Naive thymus-derived CD8-positive, alpha-beta T cell (primary cell): ENCODE measurements at places on chromosomes 3 and 15.

DNA sequence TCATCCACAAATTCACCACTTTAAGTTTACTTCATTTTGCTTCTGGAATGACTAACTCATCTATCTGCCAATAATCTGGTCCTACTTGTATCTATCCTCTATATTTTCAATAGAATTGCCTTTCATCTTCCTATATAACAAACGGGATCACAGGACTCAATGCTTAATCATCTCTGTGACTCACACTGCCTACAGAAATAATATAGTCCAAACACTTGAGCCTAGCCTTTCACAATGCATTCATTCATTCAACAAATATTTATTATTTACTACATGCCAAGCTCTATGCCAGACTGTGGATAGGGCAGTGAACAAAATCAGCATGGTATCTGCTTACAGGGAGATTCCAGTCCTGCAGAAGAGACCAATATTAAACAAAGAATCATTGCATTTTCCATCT is 16.6 kb upstream of the AGTR1 start:
- no peak for DNase-seq

GRCh38 chr3:129018751-129019150 is 17.6 kb downstream of the EFCC1 start:
- DNase-seq = no peak

DNA sequence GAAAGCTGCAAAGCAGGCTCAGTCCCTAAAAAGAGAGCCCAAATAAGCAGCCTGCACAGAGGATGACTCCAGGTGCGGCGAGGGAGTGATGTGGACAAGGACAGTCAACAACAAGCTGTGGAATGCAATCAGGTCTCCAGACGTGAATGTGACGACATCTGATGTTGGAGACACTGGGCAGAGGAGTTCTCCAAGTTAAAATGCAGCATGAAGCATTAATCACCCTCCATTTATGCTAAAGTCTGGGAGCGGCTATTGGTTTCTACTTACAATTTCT is 316.7 kb downstream of the FGF12 start:
- DNase-seq = no peak

- no peak for DNase-seq
Measured at GRCh38 chr15:31605467-31605931, 278.9 kb downstream of the KLF13 start.

GRCh38 chr3:184366619-184367289 is 5.2 kb downstream of the POLR2H start:
- DNase-seq = no peak

- DNase-seq = no peak
Measured at GRCh38 chr3:136939489-136939888, 18.3 kb upstream of the IL20RB start.

GRCh38 chr3:43770426-43771103 is 79.8 kb downstream of the ABHD5 start:
- no peak for DNase-seq

- DNase-seq = no peak
Measured at GRCh38 chr15:80904998-80905397, 84.6 kb downstream of the MESD start.

DNA sequence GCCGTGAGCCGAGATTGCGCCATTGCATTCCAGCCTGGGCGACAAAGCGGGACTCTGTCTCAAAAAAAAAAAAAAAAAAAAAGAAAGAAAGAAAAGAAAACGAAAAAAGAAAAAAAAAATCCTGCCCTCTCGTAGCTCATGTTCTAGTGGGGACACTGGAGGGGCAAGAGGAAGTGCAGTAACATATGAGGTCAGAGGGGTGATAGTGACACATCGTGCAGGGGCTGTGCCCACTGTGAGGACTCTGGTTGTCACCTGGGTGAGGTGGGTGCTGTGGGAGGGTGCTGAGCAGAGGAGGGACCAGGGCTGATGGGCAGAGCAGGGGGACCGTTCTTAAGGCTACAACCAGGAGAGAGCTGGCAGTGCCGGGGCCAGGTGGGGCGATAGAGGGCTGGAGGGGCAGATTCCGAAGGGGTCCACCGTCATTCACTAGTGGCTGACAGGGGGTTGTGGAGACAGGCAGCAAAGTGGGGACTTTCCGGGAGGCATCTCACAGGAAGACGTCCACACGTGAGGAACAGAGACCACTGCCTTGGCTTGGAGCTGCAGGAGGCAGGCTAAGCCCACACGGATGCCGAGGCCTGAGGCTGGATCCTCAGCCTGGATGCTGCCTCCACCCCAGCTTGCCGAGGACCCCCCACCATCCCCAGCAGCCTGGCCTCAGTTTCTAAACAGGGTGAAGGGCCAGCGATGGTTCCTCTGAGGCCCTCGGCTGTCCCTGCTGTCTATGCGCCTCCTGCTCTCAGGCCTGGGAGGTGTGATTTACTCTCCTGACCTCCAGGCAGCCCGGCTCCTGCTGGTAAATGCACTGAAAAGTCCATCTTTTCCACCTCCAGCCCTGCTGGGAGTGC is 154.3 kb upstream of the IQSEC1 start:
- no peak for DNase-seq

GRCh38 chr3:159923956-159924355 is 64.7 kb upstream of the IL12A start:
- no peak for DNase-seq

DNA sequence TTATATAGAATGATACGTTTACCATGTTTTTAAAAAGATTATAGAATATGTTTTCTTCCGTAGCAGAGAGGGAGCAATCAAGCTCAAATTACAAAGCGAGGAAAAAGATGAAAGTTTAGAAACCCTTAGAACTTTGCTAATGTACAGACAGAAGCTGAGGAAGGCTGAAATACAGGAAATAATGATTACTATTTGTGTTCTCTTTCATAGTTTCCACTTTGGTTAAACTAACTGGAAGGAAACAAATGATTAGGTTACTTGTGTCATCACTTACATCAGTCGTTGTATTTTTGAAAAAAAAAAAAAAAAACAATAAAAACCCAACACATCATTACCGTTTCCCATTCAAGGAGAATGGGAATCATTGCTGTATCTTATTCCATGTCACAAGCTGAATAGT is 337.8 kb upstream of the CBLB start:
- no peak for DNase-seq

DNA sequence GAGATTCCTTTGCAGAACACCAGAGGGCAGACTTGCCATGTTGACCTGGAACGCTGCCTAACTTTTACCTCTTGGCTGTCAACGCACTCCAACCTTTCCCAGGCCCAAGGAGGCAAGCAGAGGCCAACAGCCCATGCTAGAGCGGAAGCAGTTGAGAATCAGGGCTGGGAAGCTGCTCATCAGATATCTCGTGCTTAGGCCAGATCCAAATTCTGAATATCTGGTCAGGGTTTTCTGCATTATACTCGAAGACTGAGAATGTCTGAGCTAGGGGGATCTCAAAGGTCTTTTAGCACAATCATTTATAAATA is 2.5 kb downstream of the XIRP1 start:
- DNase-seq = peak; percentile 32

DNA sequence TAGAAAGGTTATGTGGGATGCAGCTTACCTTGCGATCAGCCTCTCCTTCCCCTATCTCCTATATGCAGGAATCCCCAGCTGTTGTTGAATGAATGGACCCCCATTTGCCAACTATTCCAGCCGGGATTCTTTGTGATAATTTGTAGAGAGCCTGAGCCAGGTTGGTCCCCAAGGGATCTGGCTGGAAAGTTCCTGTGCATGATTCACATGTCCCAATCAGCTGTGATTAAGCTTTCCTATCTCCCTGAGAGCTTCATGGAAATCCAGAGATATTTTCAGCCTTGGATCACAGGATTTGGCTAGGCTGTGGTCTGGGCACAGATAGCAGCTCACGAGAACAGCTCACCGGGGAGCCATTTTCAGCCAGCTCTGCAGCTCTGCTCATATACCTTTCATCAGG is 76.7 kb downstream of the ARNT2 start:
- DNase-seq = no peak

GRCh38 chr3:97439373-97439772 is 325.2 kb upstream of the ARL6 start:
- DNase-seq = no peak

DNA sequence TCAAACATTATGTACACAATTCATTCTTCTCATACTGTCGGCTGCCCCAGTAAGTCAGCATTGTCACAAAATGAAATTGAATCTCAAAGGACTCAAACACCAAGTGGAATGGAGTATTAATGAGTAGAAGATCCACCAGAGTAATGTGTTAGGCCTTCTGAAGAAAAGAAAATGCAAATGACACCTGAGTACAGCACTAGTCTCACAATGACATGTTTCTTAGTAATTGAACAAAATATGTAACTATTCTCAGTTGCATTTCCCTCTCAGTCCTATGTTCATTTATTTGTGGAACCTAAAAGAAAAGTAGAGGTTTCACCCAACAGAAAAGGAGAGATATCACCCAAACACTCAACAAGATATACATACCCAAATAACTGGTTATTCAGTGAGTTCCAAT is 283.9 kb upstream of the THBS1 start:
- no peak for DNase-seq

GRCh38 chr3:157135671-157136396 is 24.1 kb downstream of the CCNL1 start:
- no peak for DNase-seq

GRCh38 chr3:159978353-159978752 is 10.3 kb upstream of the IL12A start:
- DNase-seq = no peak

DNA sequence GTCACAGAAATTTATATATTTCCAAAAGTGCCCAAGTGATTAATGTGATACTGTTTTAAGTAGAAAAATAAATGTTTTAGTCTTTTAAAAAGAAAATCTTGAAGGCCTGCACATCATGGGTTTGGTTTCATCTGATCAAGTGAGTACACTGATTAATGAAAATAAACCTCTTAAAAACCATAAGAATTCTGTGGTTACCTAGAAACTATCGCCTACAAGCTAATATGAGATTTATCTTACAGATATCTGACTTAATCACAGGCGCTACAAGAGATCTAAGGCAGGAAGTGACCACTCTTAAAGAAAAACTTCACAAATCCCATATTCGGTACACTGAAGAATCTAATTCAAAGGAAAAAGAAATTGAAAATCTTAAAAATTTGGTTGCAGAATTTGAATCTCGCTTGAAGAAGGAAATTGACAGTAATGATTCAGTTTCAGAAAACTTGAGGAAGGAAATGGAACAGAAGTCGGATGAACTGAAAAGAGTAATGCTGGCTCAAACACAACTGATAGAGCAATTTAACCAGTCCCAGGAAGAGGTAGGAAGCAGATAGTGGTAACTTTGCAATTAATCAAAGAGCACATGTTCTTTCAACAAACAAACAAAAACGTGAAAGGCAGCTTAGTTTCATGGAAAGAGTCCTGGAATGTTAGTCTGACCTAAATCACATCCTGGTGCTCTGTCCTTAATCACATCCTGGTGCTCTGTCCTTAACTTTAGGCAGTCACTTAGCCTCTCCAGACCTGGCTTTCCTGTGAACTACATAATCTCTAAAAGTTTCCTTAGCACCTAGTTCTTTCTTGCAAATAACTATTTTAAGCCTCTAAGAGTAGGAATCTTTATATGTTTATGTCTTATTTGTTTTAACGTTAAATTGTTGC is 131.8 kb downstream of the CCNL1 start:
- DNase-seq = no peak

DNA sequence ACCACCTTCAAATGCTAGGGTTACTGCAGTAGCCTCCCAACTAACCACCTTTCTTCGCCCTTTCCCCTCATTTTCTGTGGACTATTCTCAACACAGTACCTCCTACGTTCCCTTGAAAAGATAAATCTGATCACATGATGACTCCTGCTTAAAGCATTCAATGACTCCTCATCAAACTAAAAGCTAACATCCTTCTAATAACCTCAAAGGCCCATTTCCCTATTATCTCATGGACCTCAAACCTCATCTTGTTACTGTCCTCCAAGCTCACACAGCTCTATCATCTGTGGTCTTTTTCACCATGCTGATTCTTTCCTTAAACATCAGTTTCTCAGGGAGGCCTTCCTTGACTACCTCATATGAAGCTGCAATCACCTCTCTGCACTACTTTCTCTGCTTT is 29.6 kb downstream of the GADL1 start:
- no peak for DNase-seq

DNA sequence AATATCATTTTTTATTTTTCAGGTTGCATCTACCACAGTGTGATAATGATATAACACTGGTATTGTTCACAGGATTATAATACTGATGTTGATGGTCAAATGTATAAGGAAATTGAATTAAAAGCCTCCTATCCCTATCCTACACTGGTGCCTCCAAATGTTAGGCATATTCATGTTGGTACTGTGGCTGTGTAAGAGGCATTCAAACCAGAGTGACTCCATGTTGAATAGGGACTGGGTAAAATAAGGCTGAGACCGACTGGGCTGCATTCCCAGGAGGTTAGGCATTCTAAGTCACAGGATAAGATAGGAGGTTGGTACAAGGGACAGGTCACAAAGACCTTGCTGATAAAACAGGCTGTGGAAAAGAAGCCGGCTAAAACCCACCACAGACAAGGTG is 68.9 kb upstream of the RNU6-1 start:
- DNase-seq = no peak

- DNase-seq = no peak
Measured at GRCh38 chr3:52230889-52231499, 5.5 kb upstream of the TLR9 start.

GRCh38 chr15:41585127-41586047 is 26.4 kb downstream of the TYRO3 start:
- peak; percentile 28 for DNase-seq

- no peak for DNase-seq
Measured at GRCh38 chr3:100024520-100025303, 89.6 kb downstream of the FILIP1L start.

GRCh38 chr3:143608966-143609365 is 239.3 kb downstream of the SLC9A9 start:
- no peak for DNase-seq

- no peak for DNase-seq
Measured at GRCh38 chr3:184022323-184022722, 4.6 kb upstream of the ABCC5 start.

GRCh38 chr3:39118079-39118478 is 10.6 kb downstream of the TTC21A start:
- no peak for DNase-seq

DNA sequence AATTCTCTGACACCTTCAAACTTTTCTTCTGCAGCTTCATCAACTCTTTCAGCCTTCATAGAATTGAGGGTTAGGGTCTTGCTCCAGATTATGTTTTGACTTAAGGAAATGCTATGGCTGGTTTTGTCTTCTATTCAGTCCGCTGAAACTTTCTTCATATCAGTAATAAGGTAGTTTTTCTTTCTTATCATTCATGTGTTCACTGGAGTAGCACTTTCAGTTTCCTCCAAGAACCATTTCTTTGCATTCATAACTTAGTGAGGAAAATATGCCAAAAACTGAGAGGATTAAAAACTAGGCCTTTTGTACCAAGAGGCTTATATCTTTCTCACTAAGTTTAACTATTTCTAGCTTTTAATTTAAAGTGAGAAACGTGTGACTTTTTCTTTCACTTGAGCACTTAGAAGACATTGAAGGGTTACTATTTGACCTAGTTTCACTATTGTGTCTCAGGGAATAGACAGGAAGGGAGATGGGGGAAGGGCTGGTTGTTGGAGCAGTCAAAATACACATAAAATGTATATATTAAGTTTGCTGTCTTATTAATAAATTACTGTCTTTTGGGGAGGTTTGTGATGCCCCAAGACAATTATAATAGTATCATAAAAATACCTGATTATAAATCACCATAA is 1110.1 kb downstream of the TBL1XR1 start:
- no peak for DNase-seq

GRCh38 chr3:167973046-167973445 is 122.7 kb downstream of the GOLIM4 start:
- no peak for DNase-seq

- DNase-seq = no peak
Measured at GRCh38 chr3:9951962-9952805, at the start of gene PRRT3. Gene PRRT3, minus strand, starts transcription at chr3:9952408. Its CDS starts 2,293 bp downstream, at chr3:9950115.
